H9 (cell line): ENCODE measurements at places on chromosomes 5 and 9. TPM values are rescaled to one million over a fixed set of nuclear protein-coding genes. Genes with fewer than 3 reads are reported as not detected.

The PCSK1 gene
- total RNA-seq, result 2.0 and 2.9 TPM in 2 replicates

GRCh38 chr5:97297063-97297703 lies 114.1 kb upstream of the RIOK2 start:
- H3K27me3 ChIP-seq, result no peaks in the 10 kb centered on the region
- H3K4me1 ChIP-seq, result no peaks in the 10 kb centered on the region
- H3K36me3 ChIP-seq, result peaks cover 10% of the 10 kb centered on the region
- no peak overlapping the region for H3K4me3 ChIP-seq
- H3K27ac ChIP-seq, result no peak overlapping the region

DNA sequence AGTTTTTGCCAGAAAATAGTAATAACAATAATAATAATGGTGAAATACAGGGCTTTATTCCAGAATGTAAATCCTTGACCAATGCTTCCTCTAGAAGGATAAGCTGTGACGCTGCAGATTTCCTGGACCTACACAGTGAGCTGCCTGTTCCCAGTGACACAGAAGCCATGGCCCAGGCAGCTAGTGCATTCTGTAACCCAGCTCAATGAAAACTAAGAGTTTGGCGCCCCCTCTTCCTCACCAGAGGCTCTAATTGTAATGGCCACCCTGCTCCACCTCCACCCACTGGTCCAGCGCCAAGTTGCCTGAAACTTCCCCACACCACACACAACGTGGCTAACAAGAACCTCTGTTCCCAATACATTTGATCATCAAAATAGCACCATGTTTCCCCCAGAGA lies 248.1 kb downstream of the CETN3 start:
- no peaks in the 10 kb centered on the region for H3K36me3 ChIP-seq
- no peak overlapping the region for H3K4me3 ChIP-seq
- peak; percentile 72 for DNase-seq
- no peaks in the 10 kb centered on the region; the same call in 1 of the 2 replicates for H3K27me3 ChIP-seq

DNA sequence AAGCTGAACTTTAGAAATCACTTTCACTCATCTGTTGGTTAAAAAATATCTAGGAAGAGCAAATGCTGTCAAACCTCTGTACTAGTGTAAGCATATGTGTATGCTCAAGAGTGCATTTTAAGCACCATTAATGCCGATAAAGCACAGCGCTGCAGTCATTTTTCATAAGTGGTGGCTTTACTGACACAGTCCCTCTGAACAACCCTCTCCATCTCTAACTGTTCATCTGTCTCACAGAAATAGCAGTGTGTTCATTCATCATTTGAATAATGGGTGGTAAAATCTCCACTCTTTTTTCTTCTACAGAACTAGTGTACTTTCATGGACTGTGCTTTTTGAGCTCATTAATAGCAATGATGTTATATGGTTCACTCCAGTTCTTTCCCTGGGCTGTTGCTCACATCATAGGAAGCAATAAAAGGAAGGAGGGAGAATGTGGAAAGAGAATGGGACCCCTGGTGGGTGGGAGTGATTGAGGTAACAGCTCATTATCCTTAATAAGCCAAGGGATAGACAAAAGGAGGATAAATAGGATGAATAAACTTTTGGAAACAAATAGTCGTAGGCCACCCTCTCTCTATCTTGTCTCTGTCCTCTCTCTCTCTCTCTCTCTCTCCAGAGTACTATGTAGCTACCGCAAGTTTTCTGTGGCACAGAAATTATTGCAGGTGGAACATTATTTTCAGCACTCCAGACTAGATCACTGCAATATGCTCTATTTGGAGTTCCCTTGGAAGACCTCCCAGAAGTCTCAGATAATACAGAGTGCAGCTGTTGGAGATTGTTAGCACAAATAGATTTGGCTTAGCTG lies 117.9 kb upstream of the PRDM9 start:
- DNase-seq, result no peak
- no peak overlapping the region for H3K4me3 ChIP-seq
- no peaks in the 10 kb centered on the region for H3K27me3 ChIP-seq

GRCh38 chr5:161548487-161549094 lies 2.1 kb upstream of the GABRB2 start:
- H3K27ac ChIP-seq, result no peak overlapping the region
- H3K27me3 ChIP-seq, result peaks cover 35% of the 10 kb centered on the region
- H3K4me1 ChIP-seq, result peaks cover 4% of the 10 kb centered on the region; the same call in 1 of the 2 replicates
- DNase-seq, result peak; percentile 44
- H3K4me3 ChIP-seq, result peak overlapping the region; percentile 67

The DRD1 gene
- total RNA-seq, result not detected in 2 replicates

DNA sequence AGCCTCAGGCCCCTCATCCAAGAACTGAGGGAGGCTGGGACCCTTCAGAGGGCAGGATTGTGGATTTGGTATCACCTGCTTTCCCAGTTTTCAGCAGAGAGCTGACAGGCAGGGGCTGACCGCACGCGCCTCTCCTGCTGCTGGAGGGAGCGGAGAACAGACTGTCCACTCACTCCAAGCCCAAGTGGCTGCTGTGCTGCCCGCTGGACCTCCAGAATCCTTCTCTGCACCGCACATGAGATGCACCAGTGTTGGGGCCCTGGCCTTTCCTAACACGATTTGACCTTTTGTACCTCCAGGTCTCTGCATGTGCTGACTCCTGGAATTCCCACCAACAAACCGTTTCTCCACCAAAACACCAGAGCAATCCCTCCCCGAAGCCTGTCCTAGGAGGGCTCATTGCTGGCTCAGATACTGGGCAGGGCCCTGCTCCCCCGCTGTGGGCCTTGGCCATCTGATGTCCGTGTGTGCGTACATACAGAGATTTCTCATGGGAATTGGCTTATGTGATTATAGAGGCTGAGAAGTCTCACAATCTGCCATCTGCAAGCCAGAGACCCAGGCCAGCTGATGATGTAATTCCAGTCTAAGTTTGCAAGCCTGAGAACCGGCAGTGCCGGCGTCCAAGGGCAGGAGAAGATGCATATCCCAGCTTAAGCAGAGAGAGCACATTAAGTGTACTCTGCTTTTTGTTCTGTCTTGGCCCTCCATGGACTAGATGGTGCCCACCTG lies 141.7 kb downstream of the GADD45G start:
- H3K27ac ChIP-seq, result no peak overlapping the region
- no peaks in the 10 kb centered on the region for H3K4me1 ChIP-seq
- H3K36me3 ChIP-seq, result no peaks in the 10 kb centered on the region
- H3K4me3 ChIP-seq, result no peak overlapping the region

- H3K4me1 ChIP-seq, result peaks cover 10% of the 10 kb centered on the region
- H3K27ac ChIP-seq, result no peak overlapping the region
- H3K4me3 ChIP-seq, result no peak overlapping the region
- H3K36me3 ChIP-seq, result no peaks in the 10 kb centered on the region
- no peaks in the 10 kb centered on the region for H3K27me3 ChIP-seq
- no peak for DNase-seq
Observed at GRCh38 chr5:4204276-4205141, 608.9 kb downstream of the IRX1 start.

DNA sequence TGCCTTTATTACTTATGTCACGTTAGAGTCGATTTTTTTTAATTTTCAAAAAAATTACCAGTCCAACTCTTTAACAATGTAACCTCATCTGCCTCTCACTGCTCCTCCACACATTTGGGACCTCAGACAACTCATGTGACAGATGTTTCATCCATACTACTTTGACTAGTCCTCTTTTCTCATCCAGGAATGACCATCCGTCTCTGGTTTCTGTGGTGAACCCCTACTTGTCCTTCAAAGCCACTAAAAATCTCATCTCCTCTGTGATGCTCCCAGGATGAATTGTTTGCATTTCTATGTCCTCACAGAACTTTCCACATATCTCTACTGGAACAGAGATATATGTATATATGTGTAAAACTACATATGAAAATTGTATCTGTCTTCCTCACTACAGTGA lies 149.8 kb upstream of the ZNF462 start:
- no peaks in the 10 kb centered on the region; the same call in 1 of the 2 replicates for H3K4me1 ChIP-seq
- DNase-seq, result no peak
- H3K4me3 ChIP-seq, result no peak overlapping the region
- no peak overlapping the region for H3K27ac ChIP-seq
- no peaks in the 10 kb centered on the region for H3K27me3 ChIP-seq
- no peaks in the 10 kb centered on the region for H3K36me3 ChIP-seq

The HARS1 gene
- total RNA-seq, result 70.2 and 76.3 TPM in 2 replicates

The UNC5A gene
- 4.4 and 5.3 TPM in 2 replicates for total RNA-seq

The GLDC gene
- 74.4 and 74.6 TPM in 2 replicates for total RNA-seq

DNA sequence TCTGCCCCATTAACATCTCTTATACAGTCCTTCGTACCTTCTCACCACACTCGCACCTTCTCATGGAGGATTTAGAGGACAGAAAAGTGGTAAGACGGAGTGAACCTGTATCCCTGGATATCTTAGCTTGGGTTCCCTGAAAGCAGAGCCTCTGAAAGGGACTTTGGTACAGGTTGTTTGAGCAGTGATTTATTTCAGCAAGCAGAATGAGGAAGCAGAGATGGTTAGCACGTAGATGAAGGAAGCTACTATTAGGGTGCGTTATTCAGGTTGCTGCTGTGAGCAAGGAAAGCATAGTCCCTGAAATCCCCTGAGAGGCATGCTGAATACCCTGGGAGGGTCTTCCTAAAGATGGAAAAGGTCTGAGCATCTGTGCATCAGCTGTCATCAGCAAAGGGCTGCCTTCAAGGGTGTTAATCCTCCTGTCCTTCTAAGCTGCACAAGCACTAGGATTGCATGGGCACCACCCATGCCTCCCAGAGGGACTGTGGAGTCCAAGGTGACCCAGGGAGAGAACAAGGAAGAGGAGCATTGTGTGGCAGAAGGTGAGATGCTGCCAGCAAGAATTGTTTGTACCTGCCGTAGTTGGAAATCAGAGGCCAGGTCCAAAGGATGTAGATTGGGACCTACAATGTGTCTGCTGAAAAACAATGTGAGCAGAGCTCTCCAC lies 273.7 kb downstream of the RASEF start:
- H3K27ac ChIP-seq, result no peak overlapping the region
- no peaks in the 10 kb centered on the region for H3K27me3 ChIP-seq
- H3K4me1 ChIP-seq, result no peaks in the 10 kb centered on the region
- H3K36me3 ChIP-seq, result no peaks in the 10 kb centered on the region
- H3K4me3 ChIP-seq, result no peak overlapping the region
- no peak for DNase-seq

GRCh38 chr5:5221724-5222123 lies 81.6 kb downstream of the ADAMTS16 start:
- H3K36me3 ChIP-seq, result no peaks in the 10 kb centered on the region
- no peak overlapping the region for H3K4me3 ChIP-seq
- no peak overlapping the region for H3K27ac ChIP-seq
- H3K4me1 ChIP-seq, result no peaks in the 10 kb centered on the region; the same call in 1 of the 2 replicates

- peaks cover 11% of the 10 kb centered on the region for H3K36me3 ChIP-seq
- DNase-seq, result no peak
- no peaks in the 10 kb centered on the region; the same call in 1 of the 2 replicates for H3K4me1 ChIP-seq
- H3K27me3 ChIP-seq, result no peaks in the 10 kb centered on the region
- no peak overlapping the region for H3K27ac ChIP-seq
Observed at GRCh38 chr5:173689737-173690360, 73.4 kb upstream of the BOD1 start.

GRCh38 chr9:35553670-35554543 lies 51.2 kb upstream of the TESK1 start:
- no peak overlapping the region for H3K4me3 ChIP-seq
- H3K36me3 ChIP-seq, result no peaks in the 10 kb centered on the region; the same call in 2 of the 3 replicates
- H3K27ac ChIP-seq, result no peak overlapping the region
- no peaks in the 10 kb centered on the region for H3K27me3 ChIP-seq
- no peaks in the 10 kb centered on the region for H3K4me1 ChIP-seq
- peak; percentile 70 for DNase-seq

DNA sequence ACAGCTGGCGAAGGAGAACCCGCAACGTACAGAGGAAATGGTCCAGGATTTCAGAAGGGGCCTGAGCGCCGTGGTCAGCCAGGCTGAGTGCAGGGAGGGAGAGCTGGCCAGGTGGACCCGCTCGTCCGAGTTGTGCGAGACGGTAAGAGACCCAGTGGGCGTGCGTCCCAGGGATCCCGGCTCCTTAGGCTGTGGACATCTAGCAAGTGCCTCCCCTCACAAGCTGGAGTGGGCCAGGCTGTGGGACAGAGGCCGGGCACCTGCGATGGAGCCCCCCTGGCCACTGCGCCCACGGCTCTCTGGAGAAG lies 29.5 kb upstream of the LRRC14B start:
- H3K4me3 ChIP-seq, result no peak overlapping the region
- H3K36me3 ChIP-seq, result peaks cover 65% of the 10 kb centered on the region
- no peak for DNase-seq
- no peaks in the 10 kb centered on the region for H3K27me3 ChIP-seq
- H3K4me1 ChIP-seq, result no peaks in the 10 kb centered on the region

The PTCH1 gene
- 6.5 and 9.1 TPM in 2 replicates for total RNA-seq

The OR1J1 gene
- total RNA-seq, result not detected in 2 replicates

- H3K4me3 ChIP-seq, result no peak overlapping the region
- no peak overlapping the region for H3K27ac ChIP-seq
- H3K27me3 ChIP-seq, result no peaks in the 10 kb centered on the region
- no peaks in the 10 kb centered on the region for H3K36me3 ChIP-seq
- DNase-seq, result no peak
Observed at GRCh38 chr5:180130876-180131740, 59.5 kb upstream of the RNF130 start.

The DOCK8 gene
- 1.4 and 2.3 TPM in 2 replicates for total RNA-seq

- no peak overlapping the region for H3K4me3 ChIP-seq
- no peak for DNase-seq
- H3K4me1 ChIP-seq, result no peaks in the 10 kb centered on the region
- H3K27me3 ChIP-seq, result no peaks in the 10 kb centered on the region; the same call in 1 of the 2 replicates
- peaks cover 5% of the 10 kb centered on the region; the same call in 1 of the 2 replicates for H3K36me3 ChIP-seq
Observed at GRCh38 chr9:23638837-23639426, 187.1 kb downstream of the ELAVL2 start.

DNA sequence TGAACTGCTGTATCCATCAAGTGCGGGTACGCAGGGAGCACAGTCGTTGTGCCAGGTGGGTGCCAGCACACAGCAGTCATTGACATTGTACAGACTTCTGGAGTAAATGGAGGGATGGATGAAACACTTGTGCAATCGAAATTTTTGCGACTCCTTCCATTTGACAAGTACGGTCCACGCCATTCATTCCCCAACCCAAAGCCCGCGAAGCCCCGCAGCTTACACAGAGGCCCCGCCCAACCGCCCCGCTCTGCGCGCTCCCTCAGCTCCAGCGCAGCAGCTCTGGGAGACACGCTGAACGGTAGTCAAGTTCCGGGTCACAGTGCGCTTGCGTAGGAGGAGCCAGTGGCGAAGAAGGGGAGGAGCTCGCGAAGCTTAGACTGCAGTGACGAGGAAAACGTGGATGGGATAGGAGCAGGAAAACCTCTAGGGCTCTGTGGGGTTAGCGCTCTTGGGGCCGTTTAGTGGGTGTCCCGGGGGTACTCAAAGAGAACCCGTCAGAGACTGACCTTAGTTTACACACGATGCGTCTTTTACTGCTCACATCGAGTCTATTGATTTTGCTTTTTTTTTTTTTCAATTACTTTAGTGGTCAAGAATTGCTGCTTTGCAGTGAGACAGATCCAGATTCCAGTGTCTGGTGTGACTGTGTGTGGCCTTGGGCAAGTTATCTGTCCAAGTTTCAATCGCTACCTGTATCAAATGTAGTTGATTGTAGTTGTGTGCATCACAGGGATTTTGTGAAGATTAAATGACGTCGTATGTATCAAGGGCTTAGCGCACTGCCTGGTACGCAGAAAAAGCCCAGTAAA lies 15.3 kb upstream of the MSANTD3 start:
- H3K36me3 ChIP-seq, result no peaks in the 10 kb centered on the region; the same call in 1 of the 2 replicates
- no peaks in the 10 kb centered on the region for H3K27me3 ChIP-seq
- H3K4me1 ChIP-seq, result no peaks in the 10 kb centered on the region

- H3K27me3 ChIP-seq, result no peaks in the 10 kb centered on the region
- H3K27ac ChIP-seq, result no peak overlapping the region
- no peak for DNase-seq
- no peaks in the 10 kb centered on the region for H3K4me1 ChIP-seq
- H3K4me3 ChIP-seq, result no peak overlapping the region
Observed at GRCh38 chr9:124218987-124219461, 38.7 kb upstream of the NEK6 start.

The STKLD1 gene
- 0.57 TPM in 1 of 2 replicates, not detected in the other for total RNA-seq

The NMUR2 gene
- total RNA-seq, result 0.11 TPM in 1 of 2 replicates, not detected in the other

- peaks cover 12% of the 10 kb centered on the region; the same call in 1 of the 2 replicates for H3K4me1 ChIP-seq
- peaks cover 10% of the 10 kb centered on the region for H3K36me3 ChIP-seq
- no peak for DNase-seq
- H3K27ac ChIP-seq, result no peak overlapping the region
- no peaks in the 10 kb centered on the region for H3K27me3 ChIP-seq
Observed at GRCh38 chr9:109098171-109098959, 21.4 kb downstream of the TMEM245 start.

The BAAT gene
- 0.09 and 0.15 TPM in 2 replicates for total RNA-seq
